Stimulated activated CD8-positive, alpha-beta memory T cell treated with anti-CD3 and anti-CD28 coated beads, Interleukin-2, amount 100 ng/mL, for 48 hours (primary cell): ENCODE measurements at places on chromosomes 6 and 20.

DNA sequence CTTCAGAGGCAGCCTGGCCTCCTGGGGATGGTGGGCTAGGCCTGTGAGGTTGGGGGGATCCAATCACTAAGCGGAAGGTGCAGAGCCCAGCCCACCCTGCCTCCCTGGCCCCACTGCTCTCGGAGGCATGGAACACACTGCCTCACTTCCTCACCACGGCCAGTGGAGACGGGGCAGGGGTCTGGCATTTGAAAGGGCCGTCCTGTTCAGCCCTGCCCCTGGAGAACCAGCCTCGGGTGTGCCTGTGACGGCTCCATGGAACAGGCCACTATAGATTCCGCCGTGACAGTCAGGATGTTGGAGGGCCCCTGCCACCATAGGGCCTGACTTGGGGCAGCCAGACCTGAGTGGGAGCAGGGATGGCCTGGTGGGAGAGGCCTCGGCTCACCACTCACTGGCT lies 110.2 kb downstream of the DACT2 start:
- DNase-seq, result no peak

DNA sequence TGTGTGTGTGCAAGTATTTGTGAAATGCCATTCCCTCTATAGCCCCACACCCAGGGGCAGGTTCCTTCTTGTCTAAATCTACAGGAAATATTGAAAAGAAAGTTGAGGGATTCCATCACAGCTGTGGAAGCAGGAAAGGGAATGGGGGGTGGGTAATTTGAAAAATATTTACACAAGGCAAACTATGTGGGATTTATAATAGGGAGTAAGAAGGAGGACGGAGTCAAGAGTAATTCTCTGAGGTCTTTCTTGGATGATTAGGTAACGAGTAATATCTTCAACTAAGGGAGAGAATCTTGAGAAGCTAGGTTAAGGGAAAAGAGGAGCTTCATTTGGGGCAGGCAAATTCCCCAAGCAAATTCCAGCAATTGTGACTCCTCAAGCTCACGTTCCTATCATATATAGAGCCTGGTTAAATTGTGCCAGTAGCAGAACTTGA lies 113.5 kb upstream of the SGK1 start:
- no peak for DNase-seq

DNA sequence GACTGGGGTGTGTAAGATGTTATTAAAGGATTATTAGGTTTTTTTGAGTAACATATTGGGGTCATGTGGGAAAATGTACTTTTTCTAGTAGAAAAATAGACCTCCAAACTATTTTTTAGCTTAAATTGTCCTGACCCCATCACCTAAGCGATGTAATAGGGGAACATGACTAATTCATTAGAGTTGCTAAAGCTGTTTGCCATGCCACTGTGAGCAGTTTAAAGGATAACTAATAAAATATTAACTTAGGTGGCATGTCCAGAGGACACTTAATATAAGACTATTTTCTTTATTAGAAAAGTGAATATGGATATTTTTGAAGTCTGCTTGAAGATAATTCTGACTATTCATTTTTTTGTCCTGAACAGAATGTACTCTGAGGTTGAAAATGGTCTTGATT lies 545.9 kb upstream of the BTBD3 start:
- no peak for DNase-seq

GRCh38 chr6:43886717-43887339 lies 116.8 kb downstream of the VEGFA start:
- no peak for DNase-seq

GRCh38 chr20:57087102-57087501 lies 179.3 kb downstream of the BMP7 start:
- DNase-seq, result no peak

- no peak for DNase-seq
These were observed 26.3 kb upstream of the PLCG1 start for GRCh38 chr20:41110930-41111577.

DNA sequence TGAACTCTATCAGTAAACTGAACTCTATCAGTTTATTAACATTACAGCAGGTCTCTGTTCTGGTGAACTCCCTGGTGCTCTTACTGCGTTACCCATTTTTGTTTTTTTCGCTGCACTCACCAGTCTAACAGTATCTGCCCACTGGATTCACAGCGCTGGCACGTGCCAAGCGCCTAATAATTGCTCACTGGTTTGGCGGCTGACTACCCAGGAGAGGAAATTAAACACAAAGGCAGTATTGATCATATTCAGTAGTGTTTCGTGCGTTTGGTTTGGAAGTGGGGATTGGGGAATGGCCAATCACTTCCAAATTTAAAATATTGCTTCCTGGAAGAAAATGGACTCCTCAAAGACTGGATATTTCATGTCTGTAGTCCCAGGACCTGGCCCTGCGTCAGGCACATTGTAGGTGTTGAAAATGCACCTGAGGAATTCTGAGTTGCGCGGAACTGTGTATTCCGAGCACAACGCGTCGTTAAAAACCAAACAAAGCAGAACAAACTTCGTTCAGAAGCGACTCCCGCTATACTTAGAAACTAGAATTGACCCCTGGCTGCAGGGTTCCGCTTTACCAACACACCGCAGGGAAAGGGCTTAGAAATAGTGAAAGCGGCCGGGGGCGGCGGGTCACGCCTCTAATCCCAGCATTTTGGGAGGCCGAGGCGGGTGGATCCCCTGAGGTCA lies 1.1 kb upstream of the RPS12 start:
- DNase-seq, result peak; percentile 40

DNA sequence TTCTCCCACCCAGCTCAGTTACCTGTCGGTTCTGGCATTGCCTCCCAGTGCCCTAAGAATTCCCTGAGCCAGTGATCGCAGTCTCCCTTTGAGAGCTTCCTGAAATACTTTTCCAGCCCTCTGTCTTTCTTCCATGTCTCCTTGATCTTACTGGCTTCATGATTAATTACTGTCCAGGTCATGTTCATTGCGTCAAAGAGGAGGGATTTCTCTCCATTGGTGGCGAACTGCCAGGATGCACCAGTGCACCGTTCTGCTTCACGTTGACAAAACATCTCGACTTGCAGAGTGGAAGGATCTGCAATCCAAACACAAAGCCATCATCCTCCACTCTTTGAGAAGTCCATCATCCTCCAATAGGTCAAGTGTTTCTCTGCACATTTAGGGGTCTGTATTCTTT lies 8.6 kb downstream of the RAET1E start:
- no peak for DNase-seq

- no peak for DNase-seq
These were observed 12.9 kb downstream of the SNPH start for GRCh38 chr20:1278993-1279392.

DNA sequence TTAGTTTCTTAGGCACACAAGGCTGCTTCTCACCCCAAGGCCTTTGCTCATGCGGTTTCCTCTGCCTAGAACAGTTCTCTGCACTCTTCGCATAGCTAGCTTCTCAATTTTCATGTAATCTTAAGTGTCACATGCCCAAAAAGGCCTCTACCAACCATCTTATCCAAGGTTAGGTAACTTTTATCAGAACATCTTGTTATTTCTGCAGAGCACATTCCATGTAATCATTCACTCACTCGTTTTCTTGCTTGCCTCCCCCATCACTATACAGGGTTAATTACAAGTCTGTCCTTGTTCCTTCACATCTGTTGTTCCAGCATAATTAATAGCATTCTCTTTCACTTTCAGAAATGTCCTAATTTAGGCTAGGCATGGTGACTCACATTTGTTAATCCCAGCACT lies 53.8 kb downstream of the NCOA6 start:
- DNase-seq, result no peak

DNA sequence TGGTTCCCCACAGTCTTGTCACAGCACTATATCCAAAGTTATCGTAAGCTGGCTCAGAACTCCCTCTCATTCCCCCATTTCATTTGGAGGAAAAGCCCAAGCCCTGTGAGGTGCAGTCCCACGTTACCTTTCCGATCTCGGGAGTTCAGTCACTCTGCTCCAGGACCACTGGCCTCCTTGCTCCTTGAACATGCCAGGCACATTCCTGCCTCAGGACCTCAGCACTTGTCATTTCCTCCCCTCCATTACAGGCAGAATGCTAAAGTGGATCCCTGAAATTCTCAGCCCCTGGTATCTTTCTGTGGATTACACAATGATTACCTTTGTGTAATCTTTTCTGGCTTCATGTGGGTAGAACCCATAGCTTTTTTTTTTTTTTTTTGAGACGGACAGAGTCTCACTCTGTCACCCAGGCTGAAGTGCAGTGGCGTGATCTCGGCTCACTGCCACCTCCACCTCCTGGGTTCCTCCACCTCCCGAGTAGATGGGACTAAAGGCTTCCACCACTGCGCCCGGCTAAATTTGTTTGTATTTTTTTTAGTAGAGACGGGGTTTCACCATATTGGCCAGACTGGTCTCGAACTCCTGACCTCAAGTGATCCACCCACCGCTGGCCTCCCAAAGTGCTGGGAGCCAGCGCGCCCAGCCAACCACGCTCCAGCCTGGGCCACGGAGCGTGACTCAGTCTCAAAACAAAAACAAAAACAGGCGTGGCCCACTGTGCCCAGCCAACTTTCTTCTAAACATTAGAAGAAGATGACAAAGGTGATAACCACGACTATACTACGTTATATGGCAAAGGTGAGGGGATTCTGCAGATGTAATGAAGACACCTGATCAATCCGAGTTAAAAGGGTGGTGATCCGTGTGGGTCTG lies 4.0 kb upstream of the OXT start:
- no peak for DNase-seq

- no peak for DNase-seq
These were observed 61.5 kb downstream of the MAP3K4 start for GRCh38 chr6:161053103-161053502.

GRCh38 chr6:156719720-156720563 lies 57.2 kb upstream of the ARID1B start:
- DNase-seq, result peak; percentile 55

- DNase-seq, result no peak
These were observed 33.4 kb downstream of the MTRES1 start for GRCh38 chr6:107061125-107062020.

DNA sequence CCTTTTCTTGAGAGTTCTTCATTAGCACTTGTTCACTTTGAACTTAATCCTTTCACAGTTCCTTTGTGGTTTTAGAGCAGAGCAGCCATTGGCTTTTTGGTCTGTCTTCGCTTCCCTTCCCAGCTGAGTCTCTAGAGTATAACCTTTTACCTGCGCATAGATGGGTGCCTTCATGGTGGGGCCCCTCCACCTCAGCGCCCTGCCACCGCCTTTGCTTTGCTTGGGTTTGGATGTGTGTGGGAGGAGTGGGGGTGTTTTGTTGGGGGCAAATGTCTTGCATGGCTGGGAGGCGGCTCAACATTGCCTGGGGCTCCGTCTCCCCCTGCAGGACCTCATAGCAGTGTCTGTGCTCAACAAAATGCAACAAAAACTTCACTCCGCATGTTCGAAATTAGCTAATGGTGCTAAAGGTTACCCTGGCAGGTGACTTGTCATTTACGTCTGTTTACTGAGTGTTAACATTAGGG lies 11.9 kb downstream of the PYGB start:
- DNase-seq, result no peak

GRCh38 chr6:166228839-166229528 lies 61.3 kb upstream of the TBXT start:
- no peak for DNase-seq

GRCh38 chr6:158087224-158087867 lies 80.7 kb downstream of the SERAC1 start:
- no peak for DNase-seq

- DNase-seq, result no peak
These were observed 50.0 kb downstream of the CNBD2 start for GRCh38 chr20:36018208-36018988.

DNA sequence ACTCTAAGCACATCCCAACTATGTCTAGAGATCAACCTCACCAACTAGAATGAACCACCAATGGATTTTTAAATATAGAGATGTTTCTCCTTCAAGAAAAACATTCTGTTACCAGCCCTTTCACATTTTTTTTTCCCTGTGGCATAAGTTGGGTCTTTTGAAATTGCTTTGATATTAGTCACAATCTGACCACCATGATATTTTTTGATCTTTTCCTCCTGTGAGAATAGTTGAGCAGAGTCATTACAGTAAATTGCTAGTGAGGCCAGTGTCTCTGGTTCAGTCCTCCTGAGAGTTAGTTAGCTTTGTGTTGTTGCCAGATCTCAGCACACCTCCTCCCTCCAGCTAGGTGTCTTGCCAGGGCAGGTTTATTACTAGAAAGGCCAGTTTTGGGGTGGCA lies 79.7 kb upstream of the MYLIP start:
- no peak for DNase-seq

- no peak for DNase-seq
These were observed 975.1 kb downstream of the TFAP2A start for GRCh38 chr6:9439621-9440330.

- no peak for DNase-seq
These were observed 8.7 kb upstream of the FANCE start for GRCh38 chr6:35443341-35444030.

DNA sequence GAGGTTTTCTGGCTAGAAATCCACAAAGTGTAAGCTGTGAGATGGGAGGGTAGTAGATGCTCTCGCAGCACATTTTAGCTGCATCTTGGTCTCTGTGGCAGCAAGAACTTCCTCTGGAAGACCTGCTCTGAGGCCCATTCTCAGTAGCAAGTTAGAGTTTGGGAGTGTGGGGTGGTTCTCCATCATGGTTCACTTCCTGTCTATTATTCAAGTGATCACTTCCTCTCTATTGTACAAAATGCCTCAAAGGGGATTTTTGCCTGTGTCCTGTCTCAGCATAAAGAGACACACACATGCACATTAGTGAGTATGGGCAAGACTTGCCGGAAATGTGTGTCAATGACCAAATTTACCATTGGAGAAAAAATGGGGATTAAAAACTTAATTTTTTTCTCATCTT lies 42.5 kb downstream of the LYRM2 start:
- DNase-seq, result no peak

DNA sequence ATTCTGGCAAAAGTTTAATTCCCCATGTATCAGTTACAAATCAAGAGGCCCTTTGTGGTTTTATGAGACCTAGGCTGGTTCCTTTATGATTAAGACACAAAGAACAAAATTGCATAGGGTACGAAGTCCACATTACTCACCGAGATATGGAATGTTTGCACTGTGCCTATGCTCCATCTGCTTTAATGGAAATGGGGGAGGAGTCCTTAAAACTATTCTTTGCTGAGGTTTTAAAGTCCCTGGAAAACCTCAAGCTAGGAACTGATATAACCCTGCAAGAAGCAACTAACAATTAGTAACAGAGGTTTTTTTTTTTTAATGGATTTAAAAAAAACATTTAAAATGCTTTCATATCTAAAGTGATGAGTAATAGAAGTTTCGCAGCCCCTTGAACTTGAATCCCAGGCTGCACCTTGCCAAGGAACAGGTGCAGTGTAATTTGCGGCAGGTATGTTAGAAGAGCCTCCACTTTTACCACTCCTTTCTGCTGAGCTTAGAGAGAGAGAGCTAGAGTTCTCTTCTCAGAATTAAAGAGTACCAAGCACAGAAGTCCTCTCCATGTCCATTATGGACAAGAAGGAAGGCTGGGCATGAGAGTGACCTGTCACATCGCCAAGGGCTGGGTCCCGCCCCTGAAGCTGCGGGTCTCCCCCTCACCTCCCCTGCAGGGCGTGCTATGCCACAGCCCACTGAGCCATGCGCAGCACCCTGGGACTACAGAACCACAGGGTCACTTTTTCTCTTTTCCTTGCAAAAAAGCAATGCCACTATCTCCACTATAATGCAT lies 2.3 kb downstream of the SERPINB1 start:
- no peak for DNase-seq

GRCh38 chr6:156686301-156686994 lies 90.7 kb upstream of the ARID1B start:
- no peak for DNase-seq

- DNase-seq, result no peak
These were observed 10.5 kb upstream of the DEFB128 start for GRCh38 chr20:199996-200395.
